ENCODE measurements at places on chromosomes 7 and 10.

DNA sequence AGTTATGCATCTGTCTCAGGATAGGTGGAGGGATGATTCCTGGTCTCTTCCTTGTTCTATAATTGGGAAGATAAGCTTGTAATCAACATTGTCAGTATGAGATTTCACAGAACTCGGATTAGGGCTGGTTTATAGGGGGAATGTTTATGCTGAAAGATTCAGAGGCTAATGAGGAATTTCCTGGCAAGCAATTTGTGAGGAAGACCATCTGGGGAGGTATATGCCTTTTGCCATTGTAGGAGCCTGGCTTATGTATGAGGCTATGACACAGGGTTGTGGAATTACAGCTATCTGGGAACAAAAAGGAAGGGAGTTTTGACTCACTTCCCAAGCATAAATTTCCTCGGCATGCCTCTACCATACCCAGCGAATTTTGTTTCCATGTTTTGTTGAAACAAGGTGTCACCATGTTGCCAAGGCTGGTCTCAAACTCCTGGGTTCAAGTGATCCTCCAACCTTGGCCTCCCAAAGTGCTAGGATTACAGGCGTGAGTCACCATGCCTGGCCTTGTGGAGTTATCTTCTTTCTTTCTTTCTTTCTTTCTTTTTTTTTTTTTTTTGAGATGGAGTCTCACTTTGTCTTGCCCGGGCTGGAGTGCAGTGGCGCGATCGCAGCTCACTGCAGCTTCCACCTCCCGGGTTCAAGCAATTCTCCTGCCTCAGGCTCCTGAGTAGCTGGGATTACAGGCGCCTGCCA, 1.6 kb upstream of the COPS6 start:
- DNase-seq: peak; percentile 97

GRCh38 chr7:122748195-122748594, 45.5 kb upstream of the RNF148 start:
- DNase-seq: no peak

DNA sequence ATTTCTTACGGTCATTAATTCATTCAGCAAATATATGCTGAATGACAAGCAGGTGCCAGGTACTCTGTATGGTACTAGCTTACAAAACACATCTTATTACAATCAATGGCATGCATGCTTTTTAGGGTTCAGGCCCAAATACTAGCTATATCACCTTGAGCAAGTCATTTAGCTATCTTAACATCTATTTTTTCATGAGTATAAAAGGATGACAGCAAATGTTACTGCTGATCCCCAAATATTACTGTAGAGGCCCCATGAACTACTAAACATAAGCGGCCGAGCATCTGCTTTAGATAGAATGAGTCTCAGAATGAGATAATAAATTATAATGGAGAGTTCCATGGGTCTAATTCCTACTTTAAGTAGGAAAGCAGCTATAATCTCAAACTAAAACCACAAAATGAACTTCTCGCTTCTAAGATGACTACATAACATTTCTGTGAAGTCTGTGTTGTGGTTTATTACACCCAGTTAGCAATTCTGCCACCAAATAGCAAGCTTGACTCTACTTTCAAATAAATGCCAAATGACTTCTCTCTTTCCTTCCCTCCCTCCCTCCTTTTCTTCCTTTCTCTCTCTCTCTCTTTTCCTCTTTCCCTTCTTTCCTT, 113.7 kb upstream of the LRRN3 start:
- DNase-seq: peak; percentile 13

- DNase-seq: no peak
Observed at GRCh38 chr7:156104501-156105336, 292.5 kb upstream of the SHH start.

- no peak for DNase-seq
Observed at GRCh38 chr10:69846293-69846921, 44.7 kb downstream of the COL13A1 start.

DNA sequence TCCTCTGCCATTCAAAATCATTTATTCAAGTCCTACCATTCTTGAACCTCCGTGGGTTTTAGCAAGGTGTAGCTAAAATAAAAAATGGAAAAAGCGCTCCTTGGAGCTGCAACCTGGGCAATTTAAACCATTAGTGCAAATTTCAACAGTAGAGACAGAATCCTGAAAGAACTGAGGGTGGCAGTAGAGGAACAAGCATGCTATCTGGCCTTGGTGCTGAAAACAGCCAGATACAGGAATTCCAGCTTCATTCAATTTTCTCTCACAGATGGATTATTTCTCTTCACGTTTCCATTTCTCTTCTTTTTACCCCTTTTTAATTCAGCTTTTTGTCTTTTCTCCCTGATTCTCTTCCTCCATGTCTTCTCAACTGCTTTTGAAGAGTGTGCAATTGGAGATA, 77.7 kb downstream of the OTUD1 start:
- peak; percentile 17 for DNase-seq

- no peak for DNase-seq
Observed at GRCh38 chr10:129832573-129833467, 131.3 kb downstream of the EBF3 start.

DNA sequence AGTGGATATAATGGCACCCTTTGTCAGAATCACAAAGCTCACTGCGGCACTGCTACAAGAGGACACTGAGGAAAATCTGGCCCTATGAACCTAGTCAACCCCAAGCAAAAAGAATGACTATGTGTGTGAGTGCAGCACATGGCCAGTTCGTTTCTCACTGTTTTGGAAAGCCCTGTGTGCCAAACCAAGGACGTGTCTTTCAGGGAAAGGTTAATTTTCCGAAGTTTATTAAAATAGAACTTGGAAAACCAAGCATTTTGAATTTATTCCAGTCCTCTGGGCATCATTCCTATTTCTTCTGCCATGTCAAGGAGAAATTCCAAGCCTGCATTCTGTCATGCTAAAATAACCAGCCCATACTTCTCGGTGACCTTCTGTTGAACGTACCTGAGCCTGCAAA, 471.8 kb downstream of the PLXDC2 start:
- DNase-seq: no peak

DNA sequence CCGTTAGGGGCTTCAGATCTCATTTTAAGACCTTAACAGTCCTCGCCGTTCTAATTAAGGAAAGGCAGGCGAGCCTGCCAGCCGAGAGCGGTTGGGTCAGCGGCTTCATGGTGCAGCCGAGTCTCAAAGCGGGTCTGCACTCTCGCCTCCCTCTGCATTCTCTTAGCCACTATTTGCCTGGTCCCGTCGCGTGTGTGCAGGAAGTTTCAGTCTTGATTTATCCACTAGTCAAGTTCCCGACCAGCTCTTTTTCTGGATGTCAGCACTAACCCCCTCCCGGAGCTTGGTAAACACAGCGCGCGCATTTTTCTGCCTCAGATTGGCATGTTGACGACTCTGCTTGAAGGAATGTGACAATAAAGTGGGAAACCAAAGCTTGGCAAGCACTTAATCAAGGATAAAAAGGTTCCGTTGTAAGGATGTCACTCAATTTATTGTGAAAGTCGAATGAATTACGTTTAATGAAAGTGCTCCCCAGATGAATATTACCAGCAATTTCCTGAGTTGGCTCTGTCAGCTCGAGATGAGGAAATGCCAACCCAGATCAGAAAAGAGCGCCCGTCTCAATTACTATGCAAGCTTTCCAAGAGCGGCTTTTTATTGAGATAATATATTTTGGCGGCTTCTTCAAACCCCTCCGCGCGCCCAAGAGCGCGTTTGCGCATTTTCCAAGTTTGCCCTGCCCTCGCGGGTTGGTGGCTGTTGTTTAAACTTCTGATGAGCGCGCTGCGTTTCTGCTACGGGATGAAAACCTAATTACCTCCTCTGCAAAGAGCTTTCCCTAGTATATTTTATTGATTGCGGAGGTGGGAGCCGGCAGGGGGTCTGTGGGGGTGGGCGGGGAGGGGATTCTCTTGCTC, 7.9 kb downstream of the NXPH1 start:
- no peak for DNase-seq

All from fibroblast of skin of scalp (primary cell).